PC-3 (cell line): ENCODE measurements at places on chromosomes 1 and 21. TPM values are rescaled to one million over a fixed set of nuclear protein-coding genes. Genes with fewer than 3 reads are reported as not detected.

The NRAS gene
- 12.6 and 15.1 TPM in 2 replicates for total RNA-seq

- no peaks in the 10 kb centered on the region for H3K36me3 ChIP-seq
- no peak overlapping the region for H3K27ac ChIP-seq
- DNase-seq: no peak
Measured at GRCh38 chr1:241560146-241560848, 28.1 kb downstream of the KMO start.

The FNDC5 gene
- total RNA-seq: 0.22 and 0.35 TPM in 2 replicates

The TTC22 gene
- 21.8 and 31.3 TPM in 2 replicates for total RNA-seq

DNA sequence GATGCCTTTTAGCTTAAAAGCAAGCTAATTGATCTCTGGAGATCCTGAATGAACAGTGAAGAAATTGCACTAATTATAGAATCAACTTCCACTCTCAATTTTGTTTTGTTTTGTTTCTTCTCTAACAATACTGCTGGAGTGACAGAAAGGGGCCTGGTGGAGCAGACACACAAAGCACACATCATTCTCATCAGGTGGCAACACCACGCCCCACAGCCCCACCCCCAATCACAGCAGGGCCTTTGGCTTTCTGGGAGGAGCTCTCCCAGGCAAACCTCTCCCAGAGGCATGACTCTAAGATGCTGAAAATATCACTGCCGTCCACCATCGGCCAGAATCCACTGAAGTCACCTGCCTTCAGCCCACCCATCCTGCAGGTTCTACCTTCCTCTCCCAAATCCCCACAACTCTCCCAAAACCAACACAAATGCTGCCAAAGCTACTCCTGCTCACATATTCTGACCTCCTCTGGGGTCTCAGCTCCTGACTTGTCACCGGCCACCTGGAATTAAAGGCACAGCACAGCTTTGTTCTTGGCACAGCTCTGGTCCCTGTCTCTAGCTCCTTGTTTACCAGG is 120.7 kb downstream of the GRIK3 start:
- H3K27ac ChIP-seq: no peak overlapping the region
- no peak for DNase-seq
- H3K4me1 ChIP-seq: no peaks in the 10 kb centered on the region

DNA sequence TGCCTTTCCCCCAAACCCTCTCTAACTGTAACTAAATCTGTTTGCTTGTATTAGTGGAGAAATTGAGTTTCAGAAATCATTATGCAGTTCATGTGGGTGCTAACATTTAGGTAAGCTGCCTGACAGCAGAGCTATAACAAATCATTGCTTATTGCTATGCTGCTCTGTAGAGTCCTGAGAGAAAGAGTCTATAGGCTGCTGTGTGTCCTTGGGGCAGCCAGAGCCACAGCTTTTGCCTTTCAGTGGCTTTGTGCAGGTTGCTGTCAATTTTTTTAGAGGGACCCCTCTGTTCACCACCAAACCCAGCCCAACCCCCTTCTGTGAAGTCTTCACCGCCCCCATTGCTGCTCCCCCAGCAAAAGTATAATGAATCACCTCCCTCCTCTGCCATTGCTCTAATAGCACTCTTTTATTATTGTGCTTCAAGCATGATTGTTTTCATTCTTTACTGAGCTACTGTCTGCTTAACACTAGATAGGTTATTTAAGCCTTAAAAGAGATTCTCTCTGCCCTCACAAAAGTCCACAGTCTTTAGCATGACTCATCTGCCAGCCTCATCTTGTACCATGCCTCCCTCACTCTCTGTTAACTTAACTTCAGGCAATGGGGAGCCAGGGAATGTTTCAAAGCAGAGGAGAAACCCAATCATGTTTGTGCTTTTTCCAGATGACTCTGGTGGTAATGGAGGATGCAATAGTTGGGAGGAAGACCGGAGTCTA is 38.6 kb downstream of the DIRAS3 start:
- H3K4me1 ChIP-seq: no peaks in the 10 kb centered on the region
- no peak overlapping the region for H3K27ac ChIP-seq
- no peak for DNase-seq
- no peaks in the 10 kb centered on the region for H3K27me3 ChIP-seq

DNA sequence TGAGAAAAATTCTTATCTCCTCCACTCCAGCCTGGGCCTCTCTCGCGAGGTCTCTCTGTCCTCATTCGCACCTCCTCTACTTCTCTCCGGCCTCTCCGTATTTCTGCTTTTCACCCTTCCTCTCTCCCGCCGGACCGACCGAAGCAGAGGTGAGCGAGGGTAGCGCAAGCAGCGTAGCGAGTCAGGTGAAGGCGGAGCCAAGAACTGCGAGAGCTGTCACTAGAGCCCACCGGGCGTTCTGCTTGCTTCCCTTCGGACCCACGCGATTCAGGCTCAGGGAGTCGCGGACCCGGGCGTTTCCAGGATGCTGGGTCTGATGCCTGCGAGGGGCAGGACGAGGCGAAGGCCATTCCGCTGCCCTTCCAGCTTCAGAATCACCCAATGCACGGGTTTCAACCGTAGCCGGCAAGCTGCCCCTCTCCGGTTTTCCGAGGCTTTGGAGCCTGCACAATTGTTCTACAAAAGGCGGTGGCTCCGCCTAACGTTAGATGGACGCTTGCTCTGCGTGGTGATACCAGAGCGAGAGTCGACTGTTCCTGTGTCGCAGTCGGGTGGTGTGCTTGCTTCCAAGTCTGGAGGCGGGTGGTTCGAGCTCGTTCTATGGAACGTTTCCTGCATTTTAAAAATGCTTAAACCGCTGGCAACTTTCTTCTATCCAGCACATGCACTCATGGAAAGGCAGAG is 310.2 kb downstream of the FAM72C start:
- no peak overlapping the region for H3K27ac ChIP-seq
- H3K4me1 ChIP-seq: no peaks in the 10 kb centered on the region
- H3K36me3 ChIP-seq: no peaks in the 10 kb centered on the region
- peaks cover 10% of the 10 kb centered on the region; the same call in 1 of the 2 replicates for H3K27me3 ChIP-seq
- no peak overlapping the region for H3K4me3 ChIP-seq

The KPRP gene
- total RNA-seq: not detected in 2 replicates

DNA sequence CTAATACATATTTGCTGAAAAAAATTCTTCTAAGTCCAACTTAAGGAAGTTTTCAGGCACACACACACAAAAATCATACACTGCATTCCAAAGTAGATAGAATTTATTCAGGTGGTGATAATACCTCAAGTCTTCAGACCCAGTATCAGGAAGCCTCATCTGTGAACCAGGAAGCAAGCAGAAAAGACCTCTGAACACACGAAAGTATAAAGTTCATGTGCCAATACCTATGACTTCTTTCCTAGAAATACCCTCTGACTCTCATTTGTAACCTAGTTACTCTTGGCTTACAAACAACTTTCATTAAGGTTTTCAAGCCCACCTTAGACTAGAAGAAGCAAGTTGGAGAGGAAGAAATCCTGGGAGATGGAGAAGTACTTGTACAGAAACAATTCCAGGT is 35.7 kb upstream of the IFNLR1 start:
- no peak for DNase-seq
- no peaks in the 10 kb centered on the region for H3K4me1 ChIP-seq
- H3K27ac ChIP-seq: no peak overlapping the region
- no peaks in the 10 kb centered on the region for H3K36me3 ChIP-seq
- no peak overlapping the region for H3K4me3 ChIP-seq

The RNF186 gene
- total RNA-seq: 0.69 TPM in 1 of 2 replicates, not detected in the other

- H3K27me3 ChIP-seq: no peaks in the 10 kb centered on the region
- no peak overlapping the region for H3K4me3 ChIP-seq
- H3K27ac ChIP-seq: no peak overlapping the region
- no peak for DNase-seq
- H3K4me1 ChIP-seq: no peaks in the 10 kb centered on the region
- no peaks in the 10 kb centered on the region; the same call in 1 of the 2 replicates for H3K36me3 ChIP-seq
Measured at GRCh38 chr1:9262096-9262986, 27.8 kb downstream of the H6PD start.

DNA sequence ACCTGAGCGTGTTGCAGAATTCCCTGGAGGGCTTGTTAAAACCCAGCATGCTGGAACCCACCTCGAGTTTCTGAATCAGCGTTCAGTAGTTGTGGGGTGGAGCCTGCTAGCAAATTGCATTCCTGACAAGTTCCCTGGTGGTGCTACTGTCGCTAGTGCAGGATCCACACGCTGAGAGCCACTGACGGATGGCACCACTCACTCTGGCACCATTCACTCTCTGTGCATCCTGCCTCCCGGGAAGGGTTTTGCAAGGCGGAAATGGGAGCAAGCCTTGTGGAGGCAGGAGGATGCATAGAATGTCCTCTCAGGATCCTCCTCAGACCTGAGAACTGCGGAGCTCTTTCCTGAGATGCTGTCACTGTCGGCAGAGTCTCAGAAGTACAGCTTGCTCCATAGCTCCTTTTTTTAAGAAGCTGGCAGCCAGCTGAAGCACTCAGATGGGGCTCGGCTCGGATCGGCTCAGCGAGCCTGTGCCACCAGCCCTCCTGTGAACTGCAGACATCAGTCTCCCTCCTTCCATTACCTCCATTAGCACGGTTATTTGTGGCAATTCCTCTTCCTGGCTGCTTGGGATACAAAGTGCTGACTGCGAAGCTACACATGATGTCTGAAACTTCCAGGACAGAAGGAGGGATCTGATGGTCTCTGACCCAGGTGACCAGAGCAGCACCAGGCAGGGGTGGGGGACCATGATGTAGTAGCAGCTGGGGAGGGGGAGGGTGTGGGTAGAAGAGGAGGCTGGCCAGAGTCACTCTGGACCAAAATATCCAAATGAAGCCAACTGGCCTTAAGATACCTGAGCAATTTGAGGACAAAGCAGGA is 89.6 kb downstream of the C1orf94 start:
- H3K4me1 ChIP-seq: no peaks in the 10 kb centered on the region
- no peak overlapping the region for H3K4me3 ChIP-seq
- H3K27ac ChIP-seq: no peak overlapping the region
- peaks cover 29% of the 10 kb centered on the region for H3K27me3 ChIP-seq
- no peaks in the 10 kb centered on the region for H3K36me3 ChIP-seq
- no peak for DNase-seq

The ECE1 gene
- 86.8 and 110 TPM in 2 replicates for total RNA-seq

- no peaks in the 10 kb centered on the region for H3K27me3 ChIP-seq
- H3K4me1 ChIP-seq: no peaks in the 10 kb centered on the region
- H3K4me3 ChIP-seq: no peak overlapping the region
Measured at GRCh38 chr21:40372506-40372905, 474.5 kb downstream of the DSCAM start.

The TMEM54 gene
- 175 and 194 TPM in 2 replicates for total RNA-seq

The PAFAH2 gene
- 7.4 and 9.0 TPM in 2 replicates for total RNA-seq

The CLCA4 gene
- not detected in 2 replicates for total RNA-seq

GRCh38 chr1:94310570-94311270 is 73.3 kb upstream of the ARHGAP29 start:
- no peak for DNase-seq
- no peaks in the 10 kb centered on the region for H3K36me3 ChIP-seq
- no peak overlapping the region for H3K4me3 ChIP-seq

The WNT2B gene
- total RNA-seq: 0.46 and 0.55 TPM in 2 replicates
